ENCODE measurements at places on chromosomes 6 and 20. TPM values are rescaled to one million over a fixed set of nuclear protein-coding genes. Genes with fewer than 3 reads are reported as not detected.

- no peak for DNase-seq
Measured at GRCh38 chr6:105178110-105178509, 1.7 kb downstream of the POPDC3 start.

The TFAP2B gene
- not detected for total RNA-seq

The FKBP1C gene
- total RNA-seq = not detected

The MUC21 gene
- total RNA-seq = not detected

The MCCD1 gene
- not detected for total RNA-seq

The PRL gene
- not detected for total RNA-seq

The RAD21L1 gene
- total RNA-seq = not detected
